GM06990 (cell line): ENCODE measurements at places on chromosomes 7 and 10.

- DNase-seq, result no peak
Observed at GRCh38 chr10:99430116-99430450, 341 bp downstream of the GOT1 start.

- no peak for DNase-seq
Observed at GRCh38 chr7:114062810-114063209, 144.0 kb upstream of the PPP1R3A start.

- DNase-seq, result no peak
Observed at GRCh38 chr10:123134915-123135414, 805 bp upstream of the HMX3 start.

DNA sequence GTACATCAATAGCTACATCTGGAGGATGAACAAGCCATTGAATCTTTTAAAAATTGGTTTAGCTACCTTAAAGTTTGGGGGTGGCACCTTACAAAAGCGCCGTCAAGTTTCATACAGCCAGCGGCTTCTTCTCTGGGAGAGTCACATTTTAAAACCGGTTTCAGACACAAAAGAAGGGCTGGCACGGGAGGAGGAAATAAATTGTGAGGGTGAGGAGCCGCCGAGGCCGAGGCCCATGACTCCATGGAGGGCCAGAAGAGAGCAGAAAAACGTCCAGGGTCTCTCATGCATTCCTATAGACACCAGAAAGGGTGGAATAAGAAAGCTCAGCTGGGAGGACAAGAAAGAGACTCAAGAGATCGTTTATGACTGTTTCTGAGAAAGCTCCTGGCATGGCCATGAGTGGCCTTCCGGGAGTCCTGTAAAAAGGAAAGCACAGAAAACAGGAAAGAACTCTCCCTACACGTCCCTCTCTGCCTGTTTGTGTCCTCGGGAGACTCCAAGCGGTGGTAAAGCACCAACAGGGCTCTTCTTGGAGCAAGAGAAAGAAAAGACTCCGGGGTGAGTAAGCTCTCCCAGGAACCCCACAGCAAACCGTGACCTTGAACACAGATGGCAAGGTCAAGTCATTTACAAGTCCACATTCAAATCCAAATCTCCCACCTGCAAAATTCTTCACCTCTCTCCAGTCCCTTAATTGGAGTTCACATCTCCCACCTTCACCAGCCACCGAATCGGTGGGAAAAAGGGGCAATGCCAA lies 1.8 kb downstream of the FRAT2 start:
- DNase-seq, result no peak

DNA sequence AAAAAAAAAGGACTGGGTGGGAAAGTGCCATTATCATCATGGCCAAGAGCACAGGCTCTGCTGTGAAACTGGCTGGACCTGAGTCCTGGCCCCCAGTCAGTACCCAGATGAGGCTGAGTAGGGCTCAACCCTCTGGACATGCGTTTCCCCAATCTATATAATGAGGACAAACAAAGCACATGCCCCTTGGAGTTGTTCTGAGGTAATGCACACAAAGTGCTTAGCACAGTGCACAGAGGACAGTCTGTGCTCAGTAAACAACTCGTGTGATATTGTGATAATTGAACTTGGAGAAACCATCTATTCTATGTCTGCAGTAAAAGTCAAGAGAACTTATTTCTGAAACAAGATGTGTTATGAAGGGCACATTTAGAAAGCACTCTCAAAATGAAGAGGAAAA lies 138.8 kb downstream of the KCNMA1 start:
- no peak for DNase-seq

DNA sequence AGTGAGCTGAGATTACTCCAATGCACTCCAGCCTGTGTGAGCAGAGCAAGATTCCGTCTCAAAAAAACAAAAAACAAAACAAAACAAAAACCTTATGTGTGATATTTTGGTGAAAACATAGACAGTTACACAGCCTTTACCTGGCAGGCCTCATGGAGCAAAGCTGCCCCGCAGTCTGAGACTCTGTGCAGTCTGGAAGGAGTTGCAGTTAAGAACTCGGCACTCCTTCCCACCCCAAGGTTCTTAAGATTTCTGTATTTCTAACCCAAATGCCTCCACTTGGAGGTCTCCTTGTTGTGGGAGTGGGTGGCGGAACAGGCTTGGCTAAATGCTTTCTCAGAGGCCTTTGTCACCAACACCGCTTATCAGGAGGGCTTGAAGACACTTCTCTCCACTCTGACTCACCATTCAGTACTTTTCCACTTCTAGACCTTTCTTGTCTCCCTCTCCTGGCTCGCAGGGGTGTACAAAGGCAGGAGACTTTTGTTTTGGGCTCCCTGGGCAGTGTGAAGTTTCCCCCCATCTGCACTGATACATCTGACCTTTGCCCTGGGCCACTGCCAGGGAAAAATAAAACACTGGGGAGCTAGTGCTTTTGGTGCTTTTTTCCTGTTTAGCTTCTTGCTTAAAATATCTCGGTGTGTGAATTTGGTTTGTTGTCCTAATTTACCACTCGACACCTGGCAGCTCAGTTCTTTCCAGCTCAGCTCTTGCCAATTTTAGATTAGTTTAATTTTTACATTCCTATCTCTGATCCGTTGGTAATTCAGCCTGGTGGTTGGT lies 51.3 kb upstream of the MAGI2 start:
- no peak for DNase-seq
